ENCODE measurements at places on chromosomes 7 and 10. TPM values are rescaled to one million over a fixed set of nuclear protein-coding genes. Genes with fewer than 3 reads are reported as not detected.

GET4 gene
- 50.4 TPM for total RNA-seq

CTBP2 gene
- total RNA-seq = 127 TPM

CDK1 gene
- 94.7 TPM for total RNA-seq

CYP3A7 gene
- not detected for total RNA-seq

CUBN gene
- total RNA-seq = 2.2 TPM

PAX4 gene
- not detected for total RNA-seq

PLEKHS1 gene
- total RNA-seq = not detected

GLI3 gene
- total RNA-seq = 141 TPM

GPC2 gene
- 106 TPM for total RNA-seq

C10orf67 gene
- total RNA-seq = 0.33 TPM

CFAP69 gene
- total RNA-seq = 2.5 TPM

MPLKIP gene
- total RNA-seq = 42.1 TPM

LRRC18 gene
- total RNA-seq = not detected

ACHE gene
- 1.7 TPM for total RNA-seq

TMEM130 gene
- 0.61 TPM for total RNA-seq

CALML3 gene
- not detected for total RNA-seq

BAMBI gene
- 4.8 TPM for total RNA-seq

MBL2 gene
- total RNA-seq = not detected

WIPF3 gene
- total RNA-seq = 4.0 TPM

AMZ1 gene
- total RNA-seq = not detected

SFTPA1 gene
- not detected for total RNA-seq

NAT16 gene
- 1.7 TPM for total RNA-seq

UBTD1 gene
- 6.5 TPM for total RNA-seq

LRRD1 gene
- total RNA-seq = 0.57 TPM

ACSM6 gene
- not detected for total RNA-seq

TRIM50 gene
- not detected for total RNA-seq

ANXA8 gene
- not detected for total RNA-seq

ZNF425 gene
- 4.9 TPM for total RNA-seq

ELFN1 gene
- total RNA-seq = 8.5 TPM

LDB3 gene
- total RNA-seq = 1.0 TPM

HIBADH gene
- 15.7 TPM for total RNA-seq

OR6B1 gene
- not detected for total RNA-seq

ORC5 gene
- 27.9 TPM for total RNA-seq

CXCL12 gene
- 3.6 TPM for total RNA-seq

BET1 gene
- 18.8 TPM for total RNA-seq

HTR7 gene
- 0.09 TPM for total RNA-seq

PIP gene
- not detected for total RNA-seq

ANXA8L1 gene
- total RNA-seq = not detected

ATOH7 gene
- total RNA-seq = 0.20 TPM

PLA2G12B gene
- total RNA-seq = not detected

NEURL1 gene
- 1.8 TPM for total RNA-seq

APBB1IP gene
- total RNA-seq = not detected

PRRT4 gene
- total RNA-seq = 3.1 TPM

HKDC1 gene
- not detected for total RNA-seq

ZWINT gene
- 109 TPM for total RNA-seq

STK31 gene
- total RNA-seq = 0.58 TPM

WEE2 gene
- total RNA-seq = not detected

GPNMB gene
- not detected for total RNA-seq

ZNF853 gene
- total RNA-seq = 9.2 TPM

PKD2L1 gene
- total RNA-seq = not detected

ADARB2 gene
- 1.8 TPM for total RNA-seq

GPR85 gene
- 1.6 TPM for total RNA-seq

IGF2BP3 gene
- total RNA-seq = 117 TPM

EGR2 gene
- 14.2 TPM for total RNA-seq

ZEB1 gene
- total RNA-seq = 38.7 TPM

OPN4 gene
- total RNA-seq = not detected

LLCFC1 gene
- total RNA-seq = not detected
